Stimulated activated CD8-positive, alpha-beta memory T cell treated with anti-CD3 and anti-CD28 coated beads, Interleukin-4, amount 100 ng/mL, for 1 hour (primary cell): ENCODE measurements at places on chromosomes 6 and 20.

GRCh38 chr20:13262671-13263360 lies 41.7 kb downstream of the ISM1 start:
- DNase-seq, result no peak

DNA sequence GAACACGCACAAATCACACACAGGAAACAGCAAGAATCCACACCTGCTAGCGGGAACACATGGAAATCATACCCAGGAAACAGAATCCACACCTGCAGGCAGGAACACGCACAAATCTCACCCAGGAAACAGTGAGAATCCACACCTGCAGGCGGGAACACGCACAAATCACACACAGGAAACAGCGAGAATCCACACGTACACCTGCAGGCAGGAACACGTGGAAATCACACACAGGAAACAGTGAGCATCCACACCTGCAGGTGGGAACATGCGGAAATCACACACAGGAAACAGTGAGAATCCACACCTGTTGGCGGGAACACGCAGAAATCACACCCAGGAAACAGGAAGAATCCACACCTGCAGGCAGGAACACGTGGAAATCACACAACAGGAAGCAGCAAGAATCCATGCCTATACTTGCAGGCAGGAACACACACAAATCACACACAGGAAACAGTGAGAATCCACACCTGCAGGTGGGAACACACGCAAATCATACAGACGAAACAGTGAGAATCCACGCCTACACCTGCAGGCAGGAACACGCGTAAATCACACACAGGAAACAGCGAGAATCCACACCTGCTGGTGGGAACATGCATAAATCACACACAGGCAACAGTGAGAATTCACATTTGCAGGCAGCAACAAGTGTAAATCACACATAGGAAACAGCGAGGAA lies 108.6 kb downstream of the DLL1 start:
- DNase-seq, result no peak

DNA sequence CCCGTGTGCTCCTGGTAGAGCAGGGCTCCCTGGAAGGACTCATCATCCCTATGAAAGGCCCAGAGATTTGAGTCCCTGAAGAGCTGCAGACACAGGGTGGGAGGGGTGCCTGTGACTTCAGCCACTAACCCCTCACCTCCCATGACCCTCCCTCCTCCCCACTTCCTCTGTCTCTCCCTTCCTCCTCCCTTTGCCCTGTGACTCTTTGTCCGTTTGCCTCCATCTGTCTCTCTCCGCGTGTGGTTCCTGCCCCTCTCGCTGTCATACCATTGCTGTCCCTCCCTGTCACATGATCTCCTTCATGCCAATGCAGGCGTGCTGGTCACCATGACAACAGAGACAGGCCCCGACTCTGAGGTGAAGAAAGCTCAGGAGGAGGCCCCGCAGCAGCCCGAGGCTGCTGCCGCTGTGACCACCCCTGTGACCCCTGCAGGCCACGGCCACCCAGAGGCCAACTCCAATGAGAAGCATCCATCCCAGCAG lies 19.0 kb downstream of the EPB41L1 start:
- no peak for DNase-seq

- DNase-seq, result no peak
Observed at GRCh38 chr20:3577366-3577765, 85.8 kb downstream of the GFRA4 start.

GRCh38 chr6:114520976-114521375 lies 178.2 kb upstream of the HS3ST5 start:
- DNase-seq, result no peak

DNA sequence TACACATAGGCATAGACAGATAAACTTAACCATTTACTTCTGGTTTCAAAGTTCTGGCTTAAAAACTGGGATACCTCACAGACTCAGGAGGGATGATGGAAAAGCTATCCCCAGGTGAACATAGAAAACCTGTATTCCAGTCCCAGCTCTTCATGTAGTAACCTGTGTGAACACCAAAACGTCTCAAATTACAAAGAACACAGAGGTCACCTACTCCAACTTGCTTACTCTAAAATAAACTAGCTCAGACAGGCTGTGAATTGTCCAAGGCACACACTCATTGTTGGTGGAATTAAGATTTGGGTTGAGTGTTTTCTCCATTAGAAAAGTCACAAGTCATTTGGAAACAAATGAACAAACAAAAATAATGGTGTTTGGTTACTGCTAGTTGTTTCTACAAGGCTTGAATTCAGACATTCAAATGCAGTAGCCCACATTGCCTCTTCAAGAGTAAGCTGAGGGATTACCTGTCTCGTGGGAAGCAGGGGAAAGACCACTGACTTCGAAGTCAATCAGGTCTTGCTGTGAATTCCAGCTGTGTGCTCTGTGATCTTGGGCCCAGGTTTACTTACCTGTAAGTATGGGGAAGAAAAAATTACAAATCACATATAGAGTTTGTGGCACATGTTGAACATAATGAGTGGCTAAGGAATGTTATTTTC lies 48.2 kb upstream of the LRRC1 start:
- no peak for DNase-seq

GRCh38 chr6:14450578-14450977 lies 333.0 kb downstream of the CD83 start:
- DNase-seq, result no peak

GRCh38 chr20:7695635-7696034 lies 244.6 kb downstream of the HAO1 start:
- no peak for DNase-seq

DNA sequence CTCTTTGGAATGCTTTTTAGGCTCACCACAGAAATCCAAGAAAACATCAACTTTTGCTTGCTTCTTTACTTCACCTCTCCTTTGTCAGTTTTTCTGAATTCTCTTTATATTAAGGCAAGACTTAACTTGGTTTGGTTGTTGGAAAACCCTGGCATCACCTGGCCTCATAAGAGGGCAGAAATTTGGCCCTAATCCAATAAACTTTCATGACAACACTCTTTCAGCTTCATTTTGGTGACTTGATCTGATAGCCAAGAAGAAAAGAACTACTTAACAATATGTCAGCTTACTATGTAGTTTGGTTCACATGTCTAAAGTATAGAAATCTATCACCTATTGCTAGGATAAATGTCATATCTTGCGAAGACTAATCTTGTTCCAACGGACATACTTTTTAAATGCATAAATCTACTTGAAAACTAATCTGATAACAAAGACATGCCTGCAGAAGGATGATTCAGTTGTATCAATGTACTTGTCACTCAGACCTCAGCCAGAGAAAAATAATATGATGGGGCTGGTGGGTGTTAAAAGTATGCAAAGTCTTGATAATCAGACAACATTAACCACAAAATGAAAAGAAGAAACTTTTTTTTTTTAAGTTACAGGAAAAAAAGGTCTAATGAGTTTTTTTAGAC lies 19.3 kb upstream of the HBS1L start:
- no peak for DNase-seq

DNA sequence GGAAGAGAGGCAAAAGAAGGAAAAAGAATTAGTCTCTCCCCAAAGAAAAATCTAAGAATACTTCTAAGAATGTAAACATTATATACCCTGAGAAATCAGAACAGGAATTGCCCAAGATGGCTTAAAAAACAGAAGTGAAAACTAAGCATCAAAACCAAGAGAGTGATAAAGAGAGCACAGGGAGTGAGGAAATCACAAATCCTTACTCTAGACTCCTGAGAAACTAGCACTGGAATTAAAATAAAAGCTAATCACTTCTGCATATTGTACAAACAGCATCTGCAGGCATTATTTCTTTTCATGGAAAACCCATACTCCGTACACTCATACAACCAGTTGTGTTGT lies 285.7 kb downstream of the BTBD9 start:
- no peak for DNase-seq

DNA sequence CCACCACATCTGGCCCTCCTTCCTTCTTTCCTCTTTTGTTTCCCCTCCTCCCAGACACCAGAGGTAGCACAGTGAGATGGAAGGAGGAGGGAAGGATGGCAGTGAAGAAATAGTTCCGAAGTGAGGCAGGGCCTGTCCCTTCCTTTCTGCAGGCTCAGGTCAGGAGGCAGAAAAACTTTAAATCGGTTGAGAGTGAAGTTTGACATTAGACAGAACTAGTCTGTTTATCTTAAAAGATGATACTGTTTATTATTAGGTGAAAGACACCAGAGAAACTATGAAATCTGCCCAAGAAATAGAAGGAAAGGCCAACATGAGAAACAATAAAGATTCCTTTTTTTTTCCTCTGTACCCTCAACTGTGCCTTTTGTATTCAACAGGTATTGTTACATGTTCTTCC lies 670.3 kb downstream of the UTRN start:
- DNase-seq, result no peak

DNA sequence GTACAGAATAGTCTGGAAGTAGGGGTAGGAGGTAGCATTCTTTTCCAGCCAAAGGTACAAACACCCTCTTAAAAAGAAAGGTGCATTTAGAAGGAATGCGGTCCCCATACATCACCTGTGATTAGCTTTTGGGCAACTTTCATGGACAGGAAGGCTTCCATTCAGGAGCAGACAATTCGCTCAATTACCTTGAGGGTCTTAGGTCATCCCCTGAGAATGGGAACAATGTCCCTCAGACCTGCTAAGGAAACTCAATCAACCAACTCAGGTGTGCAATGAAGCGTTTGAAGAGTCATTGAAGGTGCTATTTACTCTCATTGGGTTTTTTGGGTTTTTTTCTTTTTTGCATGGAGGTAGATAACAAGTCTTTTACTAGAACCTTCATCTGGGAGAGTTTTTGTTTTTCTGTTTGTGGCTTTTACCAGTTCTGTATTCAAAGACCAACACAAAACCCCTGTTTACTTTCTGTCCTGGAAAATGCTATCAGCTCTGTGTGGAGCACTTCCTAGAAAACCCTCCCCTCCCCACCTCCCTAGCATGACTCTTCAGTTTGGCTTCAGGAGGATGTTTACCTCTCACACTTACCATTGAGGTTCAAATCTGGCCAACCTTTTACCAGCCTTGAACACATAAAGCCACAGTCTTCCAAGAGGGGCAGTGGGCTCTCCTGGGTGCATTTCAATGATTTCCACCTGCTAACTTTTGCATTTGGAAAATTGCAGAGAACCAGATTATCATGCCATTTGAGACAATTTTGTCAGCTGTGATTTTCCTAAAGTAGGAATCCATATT lies 271.2 kb upstream of the PRDM1 start:
- DNase-seq, result no peak

DNA sequence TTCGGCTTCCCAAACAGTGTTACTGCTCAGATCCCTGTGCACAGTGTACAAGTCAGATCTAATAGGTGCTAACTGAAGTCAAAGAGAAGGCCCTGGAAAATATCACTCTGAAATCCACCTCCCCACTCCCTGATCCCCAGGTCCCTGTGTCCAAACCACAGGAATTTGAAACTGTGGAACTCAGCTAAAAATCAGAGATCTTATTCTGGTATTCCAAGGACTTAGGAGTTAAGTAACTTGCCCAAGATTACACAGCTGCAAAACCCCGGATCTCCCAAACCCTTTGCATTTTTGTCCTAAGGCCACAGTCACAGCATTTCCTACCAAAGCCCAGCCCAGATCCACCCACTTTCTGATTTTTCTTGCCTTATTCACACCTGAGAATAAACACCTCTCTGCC lies 32.3 kb upstream of the SLC23A2 start:
- no peak for DNase-seq

- no peak for DNase-seq
Observed at GRCh38 chr6:44925100-44925739, 402.9 kb upstream of the RUNX2 start.

- no peak for DNase-seq
Observed at GRCh38 chr6:40854592-40854991, 184.4 kb downstream of the UNC5CL start.

DNA sequence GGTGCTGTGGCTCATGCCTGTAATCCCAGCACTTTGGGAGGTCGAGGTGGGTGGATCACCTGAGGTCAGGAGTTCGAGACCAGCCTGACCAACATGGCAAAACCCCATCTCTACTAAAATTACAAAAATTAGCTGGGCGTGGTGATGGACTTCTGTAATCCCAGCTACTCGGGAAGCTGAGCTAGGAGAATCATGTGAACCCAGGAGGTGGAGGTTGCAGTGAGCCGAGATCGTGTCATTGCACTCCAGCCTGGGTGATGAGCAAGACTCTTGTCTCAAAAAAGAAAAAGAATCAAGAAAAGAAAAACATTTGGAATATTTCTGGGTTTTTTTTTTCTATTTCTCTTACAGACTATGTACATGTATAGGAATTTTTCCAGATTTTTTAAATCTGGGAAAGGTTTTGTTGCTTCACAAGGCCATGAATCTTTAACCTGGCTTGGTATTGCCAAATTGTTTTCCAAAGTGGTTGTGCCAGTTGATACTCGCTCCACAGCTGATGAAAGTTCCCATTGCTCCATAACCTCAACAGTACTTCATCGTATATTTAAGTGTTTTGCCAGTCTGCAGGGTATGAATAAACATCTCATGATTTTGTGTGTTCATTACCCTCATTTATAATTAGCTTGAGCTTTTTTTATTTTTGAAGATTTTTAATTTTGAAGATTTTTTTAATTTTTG lies 33.5 kb downstream of the RNF217 start:
- DNase-seq, result no peak

DNA sequence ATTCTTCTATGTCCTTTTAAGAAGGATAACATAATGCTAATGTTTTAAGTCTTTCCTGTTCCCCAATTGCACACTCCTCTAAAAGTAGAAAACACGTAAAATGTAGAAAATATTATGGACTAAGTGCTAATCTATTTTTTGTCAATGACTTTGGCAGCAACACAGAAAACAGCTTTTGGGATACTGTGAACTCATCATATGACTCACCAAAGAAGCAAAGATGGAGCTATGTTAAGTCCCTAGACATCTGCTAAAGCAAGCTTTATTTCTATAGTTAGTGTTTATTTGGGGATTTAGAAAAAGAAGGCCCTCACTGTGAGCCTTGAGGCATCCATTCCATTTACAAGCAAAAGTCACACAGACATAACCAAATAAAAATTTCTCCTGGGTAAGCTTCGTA lies 23.0 kb downstream of the OPN5 start:
- DNase-seq, result no peak

DNA sequence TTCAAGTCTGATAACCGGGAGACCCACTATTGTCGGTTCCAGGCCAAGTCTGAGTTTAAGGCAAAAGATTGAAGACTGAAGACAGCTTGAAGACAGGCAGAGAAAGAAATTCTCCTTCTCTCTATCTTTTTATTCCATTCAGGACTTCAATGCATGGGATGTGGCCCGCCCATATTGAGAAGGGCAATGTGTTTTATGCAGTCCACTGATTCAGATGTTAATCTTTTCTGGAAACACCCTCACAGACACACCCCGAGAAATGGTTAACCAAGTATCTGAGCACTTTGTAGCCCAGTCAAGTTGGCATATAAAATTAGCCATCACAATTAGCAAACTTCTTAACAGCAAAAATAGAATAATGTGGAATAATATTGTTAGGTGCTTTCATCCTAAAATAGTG lies 75.5 kb upstream of the FABP7 start:
- DNase-seq, result no peak
